ENCODE measurements at places on chromosomes 3 and 15.

GRCh38 chr3:155096303-155097008 is 16.3 kb downstream of the MME start:
- no peak for DNase-seq

- peak; percentile 85 for DNase-seq
These were observed 36.7 kb upstream of the SLC7A14 start for GRCh38 chr3:170622369-170623159.

DNA sequence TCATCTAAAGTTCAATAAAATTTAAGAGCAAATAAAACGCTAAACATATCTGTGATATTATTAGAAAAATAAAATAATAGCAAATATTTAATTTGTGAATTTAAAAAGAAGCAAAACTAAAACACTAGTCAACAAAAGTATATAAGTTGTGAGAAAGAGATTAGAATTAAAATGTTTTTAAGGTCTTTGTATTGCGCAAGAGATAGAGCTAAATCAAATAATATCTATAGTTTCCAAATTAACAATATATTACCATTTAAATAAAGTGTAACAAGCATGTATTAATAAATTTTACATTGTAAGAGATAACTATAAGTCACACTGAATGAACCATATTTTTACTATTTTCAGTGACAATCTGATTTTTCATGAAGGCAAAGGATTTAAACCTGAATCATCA is 74.2 kb downstream of the PLSCR2 start:
- no peak for DNase-seq

GRCh38 chr3:150140614-150141321 is 170.1 kb upstream of the PFN2 start:
- DNase-seq, result no peak

DNA sequence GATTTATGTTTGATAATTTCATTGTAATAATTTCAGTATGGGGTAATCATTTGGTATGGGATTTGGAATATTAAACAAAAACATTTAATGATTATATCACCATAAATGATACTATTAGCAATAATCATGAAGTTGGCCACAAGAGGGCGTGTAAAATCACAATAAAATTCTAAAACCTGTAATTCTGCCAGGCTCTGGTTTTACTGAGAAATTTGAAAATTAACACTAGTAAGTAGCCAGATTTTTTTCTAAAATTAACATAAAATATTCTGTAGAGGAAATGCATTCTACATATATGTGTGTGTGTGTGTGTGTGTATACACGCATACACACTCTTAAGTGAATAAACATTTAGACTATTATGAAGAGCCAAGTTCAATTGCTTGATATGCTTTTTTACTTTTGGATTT is 40.5 kb downstream of the FEZF2 start:
- DNase-seq, result no peak

DNA sequence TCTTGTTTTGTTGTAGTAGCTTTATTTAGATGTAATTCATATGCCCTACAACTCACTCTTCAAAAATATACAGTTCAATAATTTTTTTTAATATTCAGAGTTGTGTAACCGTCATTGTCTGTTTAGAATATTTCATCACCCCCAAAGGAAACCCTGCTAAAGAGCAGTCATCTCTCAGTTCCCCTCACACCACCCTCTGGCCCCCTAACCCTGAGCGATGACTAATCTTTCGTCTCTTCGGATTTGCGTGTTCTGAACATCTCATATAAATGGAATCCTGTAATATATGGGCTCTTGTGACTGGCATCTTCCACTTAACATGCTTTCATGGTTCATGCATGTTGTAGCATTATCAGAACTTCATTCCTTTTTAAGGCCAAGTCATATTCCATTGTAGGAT is 183.8 kb downstream of the ATG7 start:
- DNase-seq, result no peak

DNA sequence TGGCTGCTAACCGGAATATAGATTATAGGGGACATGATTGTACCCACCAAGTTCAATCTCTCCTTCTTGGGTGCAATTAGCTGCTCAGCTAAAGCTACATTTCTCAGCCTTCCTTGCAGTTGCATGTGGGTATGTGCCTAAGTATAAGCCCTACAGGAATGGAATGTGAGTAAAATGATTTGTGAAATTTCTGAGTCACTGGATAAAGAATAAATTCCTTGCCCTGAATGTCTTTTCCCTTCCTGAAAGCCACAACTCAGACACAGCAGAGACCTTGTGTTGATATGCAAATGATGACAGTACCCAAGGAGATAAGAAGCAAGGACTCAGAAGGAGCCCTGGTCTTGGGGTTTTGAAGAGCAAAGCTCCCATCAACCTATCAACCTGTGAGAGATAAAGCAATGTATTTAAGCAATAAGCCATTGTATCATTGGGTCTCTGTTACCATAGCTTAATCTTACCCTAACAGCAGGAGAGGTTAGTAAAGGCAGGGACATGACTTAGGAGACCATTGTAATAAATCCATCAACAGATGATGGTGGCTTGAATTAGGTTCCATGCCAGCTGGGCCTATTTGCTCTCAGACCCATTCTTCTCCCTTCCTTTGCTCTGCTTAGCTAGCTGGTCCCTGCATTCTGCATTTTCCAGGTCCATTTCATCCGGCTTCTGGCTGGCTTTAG is 25.6 kb upstream of the ZNF280D start:
- DNase-seq, result no peak

GRCh38 chr15:69665641-69666111 is 213.1 kb downstream of the RPLP1 start:
- DNase-seq, result peak; percentile 30

DNA sequence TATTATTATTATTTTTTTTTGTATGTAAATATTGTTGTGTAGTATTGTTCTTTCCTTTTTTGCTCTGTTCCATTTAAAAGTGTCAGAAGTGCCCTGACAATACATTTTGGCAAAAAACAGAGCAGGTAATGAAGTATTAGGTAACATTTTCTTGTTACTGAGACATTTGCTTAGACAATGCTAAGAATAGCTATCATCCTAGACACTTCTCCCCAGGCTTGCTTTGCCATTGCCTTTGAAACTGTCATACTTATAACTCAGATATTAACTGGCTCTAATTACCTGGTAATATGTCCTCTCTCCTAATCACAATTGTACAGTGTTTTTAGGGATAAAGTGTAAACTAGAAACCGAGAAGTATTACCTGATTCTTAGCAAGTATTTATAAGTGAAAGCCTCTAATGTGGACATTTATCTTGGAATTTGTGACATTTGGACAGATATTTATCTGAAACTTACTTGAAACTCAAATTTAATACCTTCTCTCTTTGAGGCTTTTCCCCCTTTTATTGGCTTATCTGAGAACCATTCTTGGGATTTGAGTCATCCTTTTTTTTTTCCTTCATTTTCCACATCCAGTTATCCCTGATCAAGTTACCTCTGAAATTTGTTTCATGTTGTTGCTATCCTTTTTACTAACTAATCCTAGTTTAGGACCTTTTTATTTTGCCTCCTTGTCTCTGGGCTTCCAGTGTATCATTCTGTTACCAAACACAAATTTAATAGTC is 13.1 kb downstream of the ARIH1 start:
- no peak for DNase-seq

DNA sequence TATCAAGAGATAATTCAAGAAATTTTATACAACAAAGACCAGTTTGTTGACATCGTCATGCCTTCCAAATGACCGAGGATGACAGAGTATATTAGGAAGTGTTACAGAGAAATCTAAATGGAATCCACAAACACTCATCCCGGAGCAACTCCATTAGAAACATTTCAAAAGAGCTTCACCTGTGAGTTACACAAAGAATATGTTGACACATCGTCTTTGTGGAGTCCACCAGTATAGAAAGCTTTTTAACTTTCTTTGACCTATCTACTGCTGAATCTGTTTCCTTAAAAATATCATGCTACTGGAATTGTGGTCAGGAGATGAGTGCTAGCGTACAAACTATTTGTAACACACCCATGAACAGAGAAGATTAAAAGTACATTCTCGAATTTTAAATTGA is 130.4 kb downstream of the SUCLG2 start:
- DNase-seq, result no peak

GRCh38 chr3:185411133-185411532 is 48.2 kb downstream of the MAP3K13 start:
- DNase-seq, result no peak

DNA sequence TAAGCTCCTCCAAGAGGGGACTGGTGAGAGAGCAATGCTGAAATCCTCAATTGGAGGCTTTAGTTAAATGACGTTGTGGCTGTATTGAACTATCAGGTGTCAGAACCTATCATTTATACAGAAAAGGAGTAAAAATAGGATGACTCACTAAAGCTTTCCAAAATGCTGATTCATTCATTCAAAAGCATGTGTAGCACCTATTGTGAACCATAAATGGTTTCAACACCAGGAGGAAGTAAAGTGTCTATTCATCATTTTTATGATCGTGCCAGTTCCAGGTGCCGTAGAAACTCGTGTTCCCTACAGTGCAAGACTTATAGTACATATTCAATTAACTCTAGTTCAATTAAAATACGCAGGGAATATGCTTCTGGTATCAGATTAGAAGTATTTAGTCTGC is 66.5 kb upstream of the ARRDC4 start:
- DNase-seq, result no peak

DNA sequence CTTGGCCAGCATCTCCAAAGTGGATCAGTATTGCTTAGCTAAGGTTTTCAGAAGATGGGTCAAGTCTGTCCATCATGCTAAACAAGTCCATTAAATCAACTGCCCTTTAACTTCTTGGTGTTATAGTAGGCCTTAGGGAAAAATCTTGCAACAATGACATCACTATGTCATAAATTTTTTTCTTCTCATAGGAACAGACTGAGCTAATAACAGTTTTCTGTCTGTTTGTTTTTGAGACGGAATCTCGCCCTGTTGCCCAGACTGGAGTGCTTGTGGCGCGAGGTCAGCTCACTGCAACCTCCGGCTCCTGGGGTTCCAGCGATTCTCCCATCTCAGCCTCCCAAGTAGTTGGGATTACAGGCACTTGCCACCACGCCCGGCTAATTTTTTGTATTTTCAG is 94.2 kb downstream of the EFL1 start:
- DNase-seq, result no peak

GRCh38 chr3:44832965-44833364 is 28.7 kb upstream of the TMEM42 start:
- DNase-seq, result no peak

- DNase-seq, result no peak
These were observed 45.1 kb downstream of the COLQ start for GRCh38 chr3:15476378-15476777.

GRCh38 chr3:64443546-64444381 is 218.5 kb upstream of the PRICKLE2 start:
- no peak for DNase-seq

- DNase-seq, result no peak
These were observed 150.9 kb downstream of the FMN1 start for GRCh38 chr15:33043636-33044035.

DNA sequence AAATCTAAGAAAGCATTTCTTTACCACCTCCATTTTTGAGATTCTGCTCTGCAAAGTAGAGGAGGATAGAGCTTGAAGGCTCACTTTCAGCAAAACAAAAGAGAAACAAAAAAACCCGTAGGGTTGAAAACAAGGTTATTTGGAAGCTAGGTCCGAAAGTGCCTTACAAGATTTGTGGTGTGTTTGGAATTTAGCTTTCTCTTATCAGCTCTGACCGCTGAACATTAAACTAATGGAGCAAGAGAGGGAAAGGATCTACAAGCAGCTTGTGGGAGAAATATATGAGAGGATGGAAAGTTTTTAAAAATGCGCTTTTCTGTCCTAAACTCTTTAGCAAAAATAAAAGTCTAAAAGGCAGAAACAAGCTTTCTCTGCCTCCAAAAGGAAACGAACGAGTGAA is 545.5 kb downstream of the NTRK3 start:
- no peak for DNase-seq

DNA sequence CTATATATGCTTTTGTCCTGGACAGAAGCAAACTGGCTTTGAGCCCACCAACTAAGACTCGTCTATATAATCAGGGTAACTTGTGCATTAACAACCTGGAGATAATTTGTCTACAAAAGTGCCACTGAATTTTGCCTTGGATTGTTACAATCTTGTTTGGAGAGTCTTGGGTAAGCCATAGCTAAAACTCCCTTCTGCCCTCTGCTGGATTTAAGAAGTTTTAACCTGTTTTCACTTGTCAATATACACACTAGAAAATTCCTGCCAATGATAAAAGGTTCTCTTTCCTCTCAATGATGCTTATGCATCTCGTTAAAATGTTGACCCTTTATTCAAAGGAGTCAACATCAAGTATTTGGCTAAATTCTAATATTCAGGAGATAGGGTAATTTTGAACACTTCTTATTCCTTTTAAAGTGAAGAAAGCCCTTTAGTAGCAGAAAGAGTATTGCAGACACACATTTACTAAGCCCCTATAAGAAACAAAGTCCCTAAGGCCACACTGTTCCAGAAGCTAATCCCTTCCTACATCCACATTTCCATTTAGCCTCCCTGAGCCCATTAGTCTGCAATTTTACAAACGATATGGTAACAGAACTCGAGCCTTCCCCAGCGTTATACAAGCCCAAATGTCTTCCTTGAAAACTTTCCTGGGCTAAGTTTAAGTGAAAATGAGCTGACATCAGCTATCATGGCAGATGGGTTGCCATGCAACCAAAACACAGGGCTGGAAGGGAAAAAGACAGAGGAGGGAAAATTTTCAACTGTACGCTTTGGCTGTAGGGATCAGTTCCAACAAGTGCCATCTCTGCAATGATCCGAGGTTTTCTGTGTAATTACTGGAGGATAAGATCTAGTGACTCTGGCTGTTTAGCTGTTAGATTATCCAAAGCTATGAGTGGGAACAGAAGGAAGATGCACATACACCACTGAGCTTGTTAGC is 75.9 kb upstream of the FGF12 start:
- peak; percentile 13 for DNase-seq

- DNase-seq, result no peak
These were observed 93.2 kb upstream of the ARHGEF3 start for GRCh38 chr3:56894881-56895431.

GRCh38 chr3:61331929-61332552 is 80.8 kb upstream of the FHIT start:
- DNase-seq, result peak; percentile 64

DNA sequence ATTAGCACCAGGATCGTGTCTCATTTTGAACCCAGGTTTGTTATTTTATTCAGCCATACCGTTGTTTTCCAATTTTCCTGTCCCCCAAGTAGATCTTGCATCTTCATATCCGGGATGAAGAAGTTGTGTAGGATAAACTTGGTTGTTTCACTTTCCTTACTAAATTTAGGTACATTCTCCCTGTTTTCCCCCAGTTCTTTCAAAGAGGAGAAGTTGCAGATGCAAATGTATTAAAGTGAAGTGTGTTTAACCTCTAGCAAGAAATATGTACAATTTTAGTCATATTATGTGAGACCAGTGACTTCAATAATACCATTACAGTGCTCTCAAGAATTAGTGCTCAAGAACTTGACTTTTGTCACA is 1.3 kb downstream of the ATXN7 start:
- no peak for DNase-seq

GRCh38 chr3:125156456-125156855 is 56.1 kb downstream of the SLC12A8 start:
- no peak for DNase-seq

GRCh38 chr3:27310688-27311087 is 58.5 kb downstream of the NEK10 start:
- no peak for DNase-seq

GRCh38 chr3:73709712-73710111 is 85.0 kb upstream of the PDZRN3 start:
- DNase-seq, result no peak
